ENCODE measurements at places on chromosomes 7 and 10.
A peak's percentile ranks its signal among the peaks of the same experiment; 100 is the strongest.

DNA sequence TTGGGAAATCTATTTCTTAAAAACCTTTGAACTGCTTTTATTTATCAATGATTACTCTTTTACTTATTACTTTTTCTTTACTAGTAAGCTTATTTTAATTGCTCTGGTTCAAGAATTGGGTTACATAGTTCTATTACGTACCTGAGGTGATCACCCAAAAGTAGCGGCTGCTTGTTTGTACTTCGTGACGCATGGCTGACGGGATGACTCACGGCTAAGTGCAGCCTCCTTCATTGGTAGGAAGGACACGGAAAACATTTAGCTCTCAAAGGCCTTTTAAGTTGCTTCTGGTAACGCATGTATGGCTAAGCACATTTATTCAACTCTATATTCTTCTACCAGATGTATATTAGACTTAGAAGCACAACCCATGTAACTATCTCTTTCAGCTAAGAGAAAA, 285.8 kb upstream of the SP4 start:
- no peak for DNase-seq

DNA sequence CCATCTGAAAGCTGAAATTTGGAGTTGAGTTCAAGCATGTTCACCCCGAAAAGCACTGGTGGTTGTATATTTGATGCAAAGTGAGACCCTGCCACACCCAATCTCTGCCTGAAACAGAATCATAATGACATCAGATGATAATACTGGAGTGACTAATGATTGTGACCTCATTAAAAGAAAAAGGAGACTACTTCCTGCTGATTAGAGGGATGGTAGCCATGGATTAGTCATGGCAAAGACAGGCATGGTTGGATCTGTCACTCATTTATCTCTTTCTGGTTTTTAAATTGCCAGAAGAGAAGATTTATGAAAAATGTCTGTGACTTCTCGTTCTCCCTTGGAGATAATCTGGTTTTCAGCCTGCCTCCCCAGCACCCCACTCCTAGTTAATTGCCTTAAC, 101.2 kb downstream of the BAMBI start:
- no peak for DNase-seq

DNA sequence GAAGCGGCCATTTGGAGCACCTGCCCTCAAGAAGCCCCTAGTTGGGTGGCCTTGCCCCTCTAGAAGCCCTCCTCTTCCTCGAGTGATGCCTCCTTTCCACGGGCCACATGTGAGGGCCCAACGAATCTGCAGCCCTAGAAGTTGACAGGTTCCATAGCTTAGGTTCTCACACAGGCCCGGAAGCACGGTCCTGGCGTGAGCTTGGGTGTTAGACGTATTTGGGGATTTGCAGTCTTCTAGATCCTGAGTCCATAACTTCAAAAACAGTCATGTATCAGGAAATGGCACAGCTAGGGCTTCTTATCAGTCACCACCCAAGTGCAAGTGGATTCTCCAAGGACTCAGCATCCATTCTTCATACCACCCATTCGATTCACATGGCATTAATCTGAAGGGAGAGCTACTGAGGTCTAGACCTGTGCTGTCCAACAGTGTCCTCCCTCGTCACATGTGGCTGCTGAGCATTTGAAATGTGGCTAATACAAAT, 477 bp upstream of the FBXW4 start:
- peak; percentile 13 for DNase-seq

GRCh38 chr7:68067845-68068244, 1071.2 kb downstream of the TYW1 start:
- no peak for DNase-seq

GRCh38 chr10:22481687-22482539, 136.6 kb downstream of the SPAG6 start:
- no peak for DNase-seq

- no peak for DNase-seq
These were observed 23.0 kb upstream of the SNX13 start for GRCh38 chr7:17963281-17963680.

DNA sequence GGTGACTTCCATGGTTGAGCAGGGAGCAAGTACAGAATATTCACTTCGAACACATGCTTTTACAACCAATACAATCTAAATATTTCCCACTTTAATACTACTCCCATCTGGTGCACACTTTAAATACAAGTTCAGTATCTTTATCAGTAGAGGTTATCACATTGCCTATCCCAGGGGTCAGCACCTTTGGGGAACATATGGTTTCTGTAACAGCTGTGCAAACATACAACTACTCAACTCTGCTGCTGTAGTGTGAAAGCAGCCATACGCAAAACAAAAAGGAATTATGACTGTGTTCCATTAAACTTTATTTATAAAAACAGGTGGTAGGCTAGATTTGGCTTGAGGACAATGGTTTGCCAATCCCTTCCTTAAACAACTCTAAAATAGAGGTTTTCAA, 157.5 kb downstream of the XPNPEP1 start:
- DNase-seq, result no peak

DNA sequence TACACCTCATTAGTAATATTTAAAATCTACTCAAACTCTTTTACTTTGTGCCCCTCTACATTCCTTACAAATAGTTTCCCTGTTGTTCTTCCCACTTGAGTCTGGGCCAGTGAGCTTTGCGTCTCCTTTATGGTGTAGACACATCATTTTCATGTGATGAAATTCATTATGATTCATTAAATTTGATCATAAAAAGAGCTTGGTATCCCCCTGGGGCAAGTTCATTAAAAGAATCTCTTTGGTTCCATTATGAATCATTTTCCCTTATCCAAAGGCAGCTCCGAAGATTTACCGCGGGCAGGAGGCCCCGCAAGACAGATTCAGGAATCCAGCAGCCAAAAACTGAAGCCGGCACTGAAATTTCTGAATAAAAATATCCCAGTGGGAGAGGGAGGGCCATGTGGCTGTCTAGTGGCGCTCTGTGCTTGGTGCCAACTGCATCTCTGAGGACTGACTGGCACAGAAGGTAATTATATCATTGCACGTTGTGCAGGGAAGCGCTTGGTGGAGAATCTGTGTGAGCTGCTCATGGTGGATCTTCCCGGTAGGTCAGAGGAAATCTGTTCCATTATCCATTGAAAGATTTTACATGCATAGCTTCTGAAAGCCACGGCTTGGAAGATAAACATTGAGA, 151.4 kb upstream of the PITRM1 start:
- DNase-seq, result no peak

DNA sequence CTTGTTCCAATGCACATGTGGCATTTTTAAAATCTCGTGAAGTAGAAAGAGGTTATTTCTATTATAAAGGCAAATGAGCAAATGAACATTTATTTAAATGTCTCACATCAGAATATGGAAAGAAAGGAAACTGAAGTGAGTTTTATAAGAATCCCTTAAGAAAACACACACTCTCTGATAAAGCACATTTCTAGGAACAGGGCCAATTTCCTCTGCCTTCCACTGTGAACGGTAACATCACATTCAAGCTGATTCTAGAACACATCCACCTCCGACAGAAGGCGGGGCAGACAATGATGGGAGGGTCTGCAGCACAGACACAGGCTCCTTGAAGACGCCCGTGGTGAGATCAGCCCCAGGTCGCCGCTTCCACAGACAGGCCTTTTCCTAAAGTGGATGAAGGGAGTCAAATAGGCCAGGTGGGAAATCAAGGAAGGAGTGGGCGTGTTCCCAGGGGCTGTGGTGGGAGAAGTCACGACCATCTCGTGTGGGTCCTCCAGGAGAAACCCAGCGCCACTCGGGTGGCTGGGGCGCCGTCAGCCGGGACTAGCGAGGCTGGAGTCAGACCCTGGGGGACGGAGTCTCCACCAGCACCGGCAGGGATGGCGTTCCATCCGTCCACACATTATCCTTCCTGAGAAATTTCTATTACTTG, 31.1 kb downstream of the PITRM1 start:
- no peak for DNase-seq

Measured in common myeloid progenitor, CD34-positive (primary cell).